ENCODE measurements at places on chromosomes 6 and 20.

GRCh38 chr20:25856256-25856884 is 159.7 kb upstream of the ZNF337 start:
- no peak for DNase-seq

GRCh38 chr6:158715330-158716311 is 65.8 kb downstream of the SYTL3 start:
- no peak for DNase-seq

DNA sequence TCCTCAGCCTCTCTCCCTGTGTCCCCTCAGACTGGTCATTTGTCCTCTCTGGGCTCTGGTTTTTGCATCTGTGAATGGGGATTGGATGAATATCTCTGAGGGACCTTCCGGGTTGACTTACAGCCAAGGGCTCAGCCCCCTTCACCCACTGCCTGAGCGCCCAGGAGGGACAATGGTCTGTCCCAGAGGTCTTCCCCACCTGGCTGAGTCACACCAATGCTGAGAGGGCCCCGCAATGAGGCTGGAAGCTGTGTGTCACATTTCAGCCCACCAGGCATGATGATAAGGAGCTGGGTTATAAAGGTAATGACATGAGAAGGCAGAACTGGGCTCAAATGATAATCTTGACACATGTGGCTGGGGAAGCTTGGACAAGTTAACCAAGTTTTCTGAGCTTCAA is 70.5 kb downstream of the TOX2 start:
- no peak for DNase-seq

DNA sequence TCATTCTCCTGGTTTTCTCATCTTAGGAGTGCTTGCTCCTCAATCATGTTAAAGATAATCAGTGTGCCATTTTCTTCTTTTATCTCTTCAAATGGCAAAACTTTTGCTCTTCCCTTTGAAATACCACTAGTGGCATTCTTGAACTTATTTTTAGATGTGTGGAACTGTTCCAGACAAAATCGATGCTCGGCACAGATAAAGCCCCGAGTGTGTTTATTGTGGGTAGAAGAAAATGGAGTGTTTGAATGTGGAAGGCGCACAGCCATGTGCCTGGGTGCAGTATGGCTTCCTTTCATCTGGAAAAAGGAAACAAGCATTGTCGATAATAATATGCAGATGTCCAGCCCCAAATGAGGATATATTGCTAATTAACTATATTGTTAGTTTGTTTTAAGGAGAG is 42.4 kb downstream of the ISM1 start:
- no peak for DNase-seq

All from NCI-H82 (cell line).